ENCODE measurements at places on chromosomes 1 and 21.

- no peak for DNase-seq
Observed at GRCh38 chr1:166721145-166721544, 118.1 kb upstream of the POGK start.

DNA sequence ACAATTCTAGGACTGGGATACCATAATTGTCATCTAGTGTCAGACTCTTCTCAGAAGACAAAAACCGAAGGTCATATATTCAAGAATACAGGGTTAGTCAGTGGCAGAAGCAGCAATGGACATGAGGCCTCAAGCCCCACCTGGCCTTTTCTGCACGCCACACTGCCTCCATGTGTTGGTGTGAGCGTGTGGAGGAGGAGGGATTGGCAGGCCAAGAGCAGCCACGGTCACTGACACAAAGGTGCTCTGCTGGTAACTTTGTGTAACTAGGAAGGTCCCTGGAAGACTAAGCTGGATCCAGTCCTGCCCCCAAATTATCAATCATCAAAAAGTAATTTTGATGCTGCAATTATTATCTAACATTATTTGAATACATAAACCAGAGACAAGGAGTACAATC lies 34.9 kb downstream of the HSF2BP start:
- no peak for DNase-seq

DNA sequence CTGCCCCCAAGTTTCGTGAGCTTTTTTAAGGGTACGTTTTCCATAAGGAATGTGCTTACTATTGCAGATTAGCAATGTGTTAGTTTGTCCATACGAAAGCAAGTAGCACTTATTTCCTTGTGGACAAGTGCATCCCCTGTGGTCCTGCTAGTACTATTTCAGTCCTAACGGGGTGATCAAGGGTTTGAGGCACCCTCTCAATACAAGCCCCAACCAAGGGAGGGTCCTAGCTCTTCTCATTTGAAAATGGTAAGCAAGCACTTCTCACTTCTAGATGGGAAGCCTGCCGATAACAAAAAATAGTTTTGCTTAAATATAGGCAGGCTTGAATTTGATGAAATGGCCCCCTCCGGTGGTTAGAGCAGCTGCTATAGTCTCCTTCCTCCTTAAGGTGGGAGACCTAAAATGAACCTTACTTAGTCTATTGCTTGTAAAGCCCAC lies 64.0 kb upstream of the HMCN1 start:
- DNase-seq = no peak

DNA sequence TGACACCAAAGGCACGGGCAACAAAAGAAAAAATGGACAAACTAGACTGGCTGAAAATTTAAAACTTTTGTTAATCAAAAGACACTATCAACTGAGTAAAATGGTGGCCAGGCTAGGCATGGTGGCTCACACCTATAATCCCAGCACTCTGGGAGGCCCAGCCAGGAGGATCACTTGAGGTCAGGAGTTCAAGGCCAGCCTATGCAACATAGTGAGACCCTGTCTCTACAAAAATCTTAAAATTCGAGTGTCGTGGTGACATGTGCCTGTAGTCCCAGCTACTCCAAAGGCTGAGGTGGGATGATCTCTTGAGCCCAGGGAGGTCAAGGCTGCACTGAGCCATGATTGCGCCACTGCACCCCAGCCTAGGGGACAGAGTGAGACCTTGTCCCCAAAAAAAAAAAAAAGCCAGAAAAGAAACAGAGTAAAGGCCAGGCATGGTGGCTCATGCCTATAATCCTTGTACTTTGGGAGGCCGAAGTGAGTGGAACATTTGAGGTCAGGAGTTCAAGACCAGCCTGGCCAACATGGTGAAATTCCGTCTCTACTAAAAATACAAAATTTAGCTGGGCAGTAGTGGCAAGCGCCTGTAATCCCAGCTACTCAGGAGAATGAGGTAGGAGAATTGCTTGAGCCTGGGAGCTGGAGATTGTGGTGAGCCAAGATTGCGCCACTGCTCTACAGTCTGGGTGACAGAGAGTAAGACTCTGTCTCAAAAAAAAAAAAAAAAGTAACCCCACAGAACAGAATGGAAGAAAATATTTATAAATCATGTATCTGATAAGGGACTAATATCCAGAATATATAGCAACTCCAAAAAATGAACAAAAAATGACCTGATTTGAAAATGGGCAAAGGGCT lies 8.0 kb downstream of the TUT4 start:
- DNase-seq = no peak

GRCh38 chr1:22975694-22976093 lies 3.0 kb upstream of the LACTBL1 start:
- no peak for DNase-seq

- no peak for DNase-seq
Observed at GRCh38 chr1:214349008-214349407, 68.0 kb downstream of the SMYD2 start.

- DNase-seq = no peak
Observed at GRCh38 chr1:57590978-57591377, 167.1 kb upstream of the DAB1 start.

Data from suprapubic skin (tissue), 4 donors.